GM19239 (cell line): ENCODE measurements at places on chromosomes 5 and 9.

- no peak for DNase-seq
Measured at GRCh38 chr5:144141585-144141984, 28.9 kb downstream of the YIPF5 start.

DNA sequence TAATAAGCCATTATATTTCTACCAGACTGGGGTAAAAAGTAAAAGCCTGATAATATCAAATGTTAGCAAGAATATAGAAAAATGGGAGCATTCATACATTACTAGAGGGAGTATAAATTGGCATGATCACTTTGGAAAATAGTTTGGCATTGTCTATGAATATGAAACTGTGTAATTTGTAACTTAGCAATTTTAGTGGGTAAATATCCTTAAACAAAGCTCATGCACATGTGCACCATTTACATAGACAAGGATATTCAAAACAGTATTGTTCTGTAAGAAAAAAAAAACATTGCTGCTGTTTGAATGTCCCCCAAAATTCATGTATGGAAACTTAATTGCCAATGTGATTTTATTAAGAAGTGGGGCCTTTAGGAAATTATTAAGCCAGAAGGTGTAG, 166.4 kb upstream of the SLC27A6 start:
- no peak for DNase-seq

DNA sequence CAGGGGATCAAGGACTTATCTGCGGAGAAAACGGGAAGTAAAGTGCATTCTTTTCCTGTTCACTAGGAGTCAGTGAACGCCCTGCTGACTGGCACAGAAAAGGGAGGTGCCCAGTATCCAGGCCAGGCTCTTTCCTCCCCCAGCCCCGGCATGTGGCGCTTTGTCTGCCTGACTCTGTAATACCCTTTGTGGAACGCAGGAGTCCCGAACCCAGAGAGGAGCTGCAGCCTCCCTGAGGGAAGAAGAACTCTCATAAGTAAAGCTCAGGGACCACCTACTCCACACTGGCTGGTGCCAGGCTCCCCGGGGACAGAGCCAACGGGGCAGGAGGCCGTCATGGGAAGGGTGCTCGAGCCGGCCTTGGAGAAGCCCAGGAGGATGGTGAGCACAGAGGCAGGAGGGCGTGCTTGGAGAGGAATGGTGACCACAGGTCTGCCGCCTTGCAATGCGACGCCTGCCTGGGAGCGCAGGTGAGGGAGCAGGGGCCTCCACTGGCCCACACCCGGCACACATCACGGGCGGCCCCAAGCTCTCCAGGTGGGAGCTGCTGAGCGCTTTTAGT, 31.5 kb downstream of the VAV2 start:
- no peak for DNase-seq

- no peak for DNase-seq
Measured at GRCh38 chr5:93395971-93396379, 185.0 kb downstream of the NR2F1-AS1 start.

GRCh38 chr9:131701436-131701781, 38.5 kb downstream of the RAPGEF1 start:
- DNase-seq, result no peak

- DNase-seq, result no peak
Measured at GRCh38 chr9:36292641-36293040, 34.4 kb upstream of the GNE start.

DNA sequence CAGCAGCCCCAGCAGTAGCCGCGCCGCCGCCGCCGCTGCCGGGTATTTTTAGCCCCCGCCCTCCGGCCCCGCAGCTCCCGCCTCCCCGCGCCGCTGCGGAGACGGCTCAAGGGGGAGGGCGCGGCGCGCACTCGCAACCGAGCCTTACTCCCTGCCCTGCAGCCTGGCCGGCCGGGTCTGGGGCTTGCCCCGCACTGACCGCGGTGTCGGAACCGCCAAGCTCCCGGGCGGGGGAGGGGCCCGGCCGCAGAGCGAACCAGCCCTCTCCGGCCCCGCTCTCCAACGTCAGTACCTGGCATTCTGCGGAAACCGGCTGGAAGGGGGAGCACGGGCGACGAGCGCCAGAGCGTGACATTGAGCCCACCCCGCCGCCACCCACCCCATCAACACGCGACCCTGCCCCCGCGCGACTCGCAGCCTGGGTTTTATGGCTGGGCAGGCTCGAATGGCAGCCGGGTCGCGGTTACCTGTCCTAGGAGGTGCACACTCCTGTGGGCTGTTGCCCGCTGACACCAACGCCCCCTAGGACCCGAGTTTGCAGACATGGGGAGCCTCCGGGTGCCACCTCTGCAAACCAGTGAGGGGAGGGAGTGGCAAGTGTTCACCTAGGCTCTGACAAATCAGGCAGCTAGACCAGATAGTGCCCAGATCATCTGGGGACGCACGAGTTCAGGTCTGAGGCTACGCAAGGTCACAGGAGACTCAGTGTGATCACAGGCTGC, at the start of gene ACSL6:
ACSL6 (minus strand) TSS at position 37 of the 722 bp plus-strand sequence. CDS start 105 bp downstream, outside the sequence.
- DNase-seq, result no peak

DNA sequence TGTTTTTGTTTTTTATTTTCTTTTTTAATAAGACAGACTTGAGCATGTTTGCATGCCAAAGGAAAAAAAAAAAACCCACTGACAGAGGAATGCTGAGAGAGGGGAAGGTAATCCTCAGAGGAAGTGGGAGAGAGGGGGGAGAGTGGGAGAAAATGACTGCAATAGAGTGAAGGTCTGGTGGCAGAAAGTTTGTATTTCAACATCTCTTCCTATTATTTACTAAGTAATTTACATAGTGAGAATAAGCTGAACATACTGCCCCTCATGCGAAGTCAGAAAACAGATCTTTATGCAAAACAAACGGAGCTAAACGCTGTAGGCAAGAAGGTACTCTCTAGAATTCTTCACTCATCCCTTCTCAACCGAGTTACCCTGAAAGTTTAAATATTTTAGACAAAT, 45.0 kb downstream of the ELL2 start:
- DNase-seq, result no peak

DNA sequence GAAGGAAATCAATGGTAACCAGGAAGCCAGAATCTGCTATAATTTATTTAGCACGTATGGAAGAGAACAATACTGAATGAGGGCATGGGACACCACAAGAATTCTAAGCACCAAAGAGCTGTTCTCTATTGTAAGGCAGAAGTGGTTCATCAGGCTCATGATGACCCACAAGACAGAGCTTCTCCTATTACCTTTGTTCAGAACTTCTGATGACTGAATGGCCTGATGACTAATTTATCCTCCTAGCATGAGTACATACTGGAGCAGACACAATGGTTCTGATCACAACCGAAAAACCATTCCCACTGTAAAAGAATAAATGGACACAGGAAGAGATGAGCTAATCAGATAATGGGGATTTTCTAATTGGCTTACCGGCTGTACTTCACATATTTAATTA, 329.8 kb upstream of the PDE4D start:
- DNase-seq, result no peak

GRCh38 chr9:121394292-121394691, 24.2 kb upstream of the STOM start:
- no peak for DNase-seq

DNA sequence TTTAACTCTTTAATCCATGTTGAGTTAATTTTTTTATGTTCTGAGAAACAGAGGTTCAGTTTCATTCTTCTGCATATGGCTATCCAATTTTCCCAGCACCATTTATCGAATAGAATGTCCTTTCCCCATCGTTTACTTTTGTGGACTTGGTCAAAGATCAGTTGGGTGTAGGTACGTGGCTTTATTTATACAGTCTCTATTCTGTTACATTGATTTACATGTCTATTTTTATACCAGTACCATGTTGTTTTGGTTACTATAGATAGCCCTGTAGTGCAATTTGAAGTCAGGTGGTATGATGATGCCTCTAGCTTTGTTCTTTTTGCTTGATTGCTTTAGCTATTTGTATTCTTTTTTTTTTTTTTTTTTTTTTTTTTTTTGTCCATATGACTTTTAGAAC, 462.0 kb downstream of the HTR1A start:
- no peak for DNase-seq

GRCh38 chr9:125966466-125966865, 219.3 kb downstream of the PBX3 start:
- DNase-seq, result no peak

DNA sequence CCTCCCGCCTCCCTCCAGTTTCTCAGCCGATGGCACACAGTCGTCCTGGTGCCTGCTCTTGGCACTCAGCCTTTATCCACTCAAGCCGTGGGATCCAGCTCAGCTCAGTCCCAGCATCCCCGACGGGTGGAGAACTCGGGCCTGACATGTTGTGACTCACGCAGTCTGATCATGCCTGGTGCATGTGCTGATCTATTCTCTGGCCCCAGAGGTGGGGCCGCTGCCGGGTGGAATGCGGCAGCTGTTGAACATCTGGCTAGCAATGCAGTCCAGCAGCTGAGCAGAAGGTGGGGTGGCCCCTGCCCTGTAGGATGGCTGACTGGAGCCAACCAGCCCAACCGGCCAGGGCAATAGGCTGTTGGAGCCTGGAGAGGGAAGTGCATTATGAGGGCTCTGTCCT, 1.7 kb upstream of the AIF1L start:
- no peak for DNase-seq

- DNase-seq, result no peak
Measured at GRCh38 chr9:36843964-36844363, 190.1 kb downstream of the PAX5 start.

GRCh38 chr5:145931718-145932117, 4.7 kb upstream of the SH3RF2 start:
- DNase-seq, result no peak

DNA sequence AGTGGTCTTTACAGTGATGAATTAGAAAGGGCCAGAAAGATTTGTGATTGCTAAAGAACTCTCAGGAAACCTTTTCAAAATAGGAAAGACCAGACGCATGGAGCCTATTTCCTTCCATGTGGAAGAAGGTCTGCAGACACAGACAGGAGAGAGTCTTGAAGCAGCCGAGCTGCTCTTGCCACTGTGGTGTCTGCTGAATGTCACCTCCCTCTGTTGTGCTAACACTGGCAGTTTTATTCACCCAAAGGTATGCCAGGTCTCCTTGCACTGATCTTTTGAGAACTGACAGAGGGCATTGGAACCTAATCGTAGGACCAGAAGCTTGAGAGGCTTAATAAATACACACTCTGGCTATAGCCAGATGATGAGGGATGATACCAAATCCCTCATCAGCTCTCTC, 108.7 kb downstream of the SREK1 start:
- no peak for DNase-seq

DNA sequence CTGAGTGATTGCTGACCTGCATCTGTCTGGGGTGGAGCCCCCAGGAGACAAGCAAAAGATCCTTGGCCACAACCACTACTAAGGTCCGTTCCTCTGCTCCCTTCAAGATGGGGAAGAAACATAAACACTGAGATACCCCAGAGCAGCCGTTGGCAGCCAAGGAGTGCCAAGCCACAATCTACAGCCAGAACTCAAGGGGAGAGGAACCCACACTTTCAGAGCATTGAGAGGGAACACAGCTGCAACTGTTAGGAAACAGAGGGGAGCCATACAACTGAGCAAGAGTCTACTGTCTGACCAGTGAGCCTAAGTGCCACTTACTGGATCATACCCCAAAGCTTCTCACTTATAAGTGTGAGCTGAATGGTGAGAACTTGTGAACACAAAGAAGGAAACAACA, 44.6 kb upstream of the ADRB2 start:
- no peak for DNase-seq

DNA sequence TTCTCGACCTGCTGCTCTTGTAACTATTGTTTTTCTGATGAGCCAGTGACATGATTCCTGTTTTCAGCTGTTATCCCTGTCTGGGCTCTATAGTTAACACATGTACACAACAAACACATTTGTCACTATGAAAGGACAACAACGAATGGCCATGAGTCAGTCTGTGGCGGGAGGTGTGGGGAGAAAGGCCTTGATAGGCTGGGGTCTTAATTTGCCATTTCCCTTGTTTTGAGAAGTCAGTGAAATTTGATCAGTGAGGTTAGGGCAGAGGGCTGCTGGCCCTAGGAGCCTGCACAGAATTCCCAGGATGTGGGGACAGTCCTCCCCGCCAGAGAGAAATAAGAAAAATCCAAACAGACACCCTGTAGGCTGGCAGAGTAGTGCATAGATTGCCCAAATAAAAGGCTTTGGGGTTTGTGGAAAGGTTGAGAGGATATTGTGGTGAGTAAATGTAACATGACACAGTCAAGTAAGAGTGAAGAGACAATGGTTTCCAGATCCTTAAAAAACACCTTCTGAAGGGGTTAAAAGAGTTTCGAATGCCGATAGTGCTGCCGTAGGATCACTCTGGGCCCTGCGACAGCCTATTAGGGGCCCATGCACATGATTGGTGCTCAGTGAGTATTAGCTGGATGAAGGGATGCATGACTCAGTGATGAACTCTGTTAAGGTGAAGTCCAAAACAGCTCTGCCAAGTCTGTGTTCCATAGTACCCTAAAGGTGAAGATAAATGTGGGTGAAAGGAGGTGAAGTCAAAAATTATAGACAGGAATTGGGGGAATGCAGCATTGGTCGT, 110.9 kb upstream of the PRRC1 start:
- DNase-seq, result no peak

DNA sequence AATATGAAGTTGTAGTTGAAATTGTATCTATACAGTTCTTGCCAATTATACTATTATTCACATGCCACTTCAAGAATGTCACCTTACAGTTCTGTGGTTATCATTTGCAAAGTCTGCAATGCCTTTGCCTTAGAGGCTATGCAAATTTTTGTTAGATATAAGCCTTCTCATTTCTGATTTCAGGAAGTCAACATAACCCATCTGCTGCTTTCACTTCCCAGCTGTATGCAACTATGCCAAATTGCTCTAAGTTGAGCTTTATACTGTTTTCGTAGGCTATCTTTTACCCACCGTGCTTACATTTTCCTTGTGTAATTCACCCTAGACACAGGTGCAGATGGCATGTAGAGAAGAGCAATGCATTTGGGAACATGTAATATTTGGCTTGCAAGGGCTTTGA, 1083.0 kb downstream of the CDH9 start:
- no peak for DNase-seq

DNA sequence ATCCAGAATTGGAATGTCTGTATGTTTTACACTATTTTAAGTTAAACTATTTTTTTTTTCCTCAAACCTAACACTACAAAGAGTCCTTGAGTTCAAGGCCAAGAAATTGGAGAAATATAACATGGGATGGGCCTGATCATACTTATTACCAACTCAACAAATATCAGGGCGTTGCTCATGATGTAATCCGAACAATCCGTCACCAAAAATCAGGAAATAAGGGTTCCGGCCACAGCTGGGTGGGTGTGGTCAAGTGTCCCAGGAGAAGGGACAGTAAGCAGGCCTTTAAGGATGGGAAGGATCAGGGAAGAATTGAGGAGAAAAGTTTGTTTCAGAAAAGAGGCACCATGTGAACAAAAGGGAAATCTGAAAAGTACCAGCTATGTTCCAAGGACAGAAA, 29.8 kb downstream of the MED27 start:
- no peak for DNase-seq

- no peak for DNase-seq
Measured at GRCh38 chr9:125529589-125530515, 177.2 kb downstream of the MAPKAP1 start.

DNA sequence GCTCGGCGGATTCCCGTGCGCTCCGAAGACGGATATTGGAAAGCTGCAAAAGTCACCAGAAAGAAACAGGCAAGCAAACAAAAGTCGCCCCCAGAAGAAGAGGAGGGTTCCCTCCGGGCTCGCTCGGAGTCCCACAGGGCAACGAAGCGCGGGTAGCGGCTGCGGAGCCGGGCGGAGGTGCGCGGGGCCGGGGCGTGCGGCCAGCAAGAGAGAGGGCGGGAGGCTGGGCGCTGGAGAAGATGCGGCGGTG, at the start of gene FBN2:
FBN2 (minus strand) TSS at position 246 of the 250 bp plus-strand sequence. CDS start 642 bp downstream, outside the sequence.
- DNase-seq, result no peak

GRCh38 chr9:18362901-18363685, 110.9 kb upstream of the ADAMTSL1 start:
- no peak for DNase-seq

GRCh38 chr5:128574041-128574440, 36.0 kb upstream of the FBN2 start:
- DNase-seq, result no peak

- DNase-seq, result no peak
Measured at GRCh38 chr5:83815661-83816060, 95.0 kb upstream of the HAPLN1 start.
